ENCODE measurements at places on chromosomes 6 and 20. TPM values are rescaled to one million over a fixed set of nuclear protein-coding genes. Genes with fewer than 3 reads are reported as not detected.

The LTA gene
- total RNA-seq: not detected

The OR2B6 gene
- total RNA-seq: not detected

The LBP gene
- total RNA-seq: 2.7 TPM

The GMNN gene
- 10.2 TPM for total RNA-seq

The FAM209B gene
- not detected for total RNA-seq

DNA sequence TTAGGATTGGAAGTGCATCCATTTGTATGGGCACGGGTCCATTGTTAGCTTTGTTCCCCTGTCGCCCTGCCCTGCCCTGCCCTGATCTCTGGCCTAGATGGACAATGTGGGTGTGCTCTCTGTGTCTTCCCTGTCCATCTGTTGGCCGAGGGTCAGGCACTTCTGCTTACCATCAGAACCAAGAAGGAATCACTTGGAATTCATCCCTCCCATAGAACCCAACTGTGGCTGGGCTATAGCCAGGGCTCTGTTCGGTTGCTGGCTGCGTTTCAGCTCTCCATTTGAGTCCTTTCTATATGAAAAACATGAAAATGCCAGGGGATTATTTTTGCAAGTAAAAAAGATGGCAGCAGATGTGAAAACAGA is 26.6 kb upstream of the TULP4 start:
- H3K27ac ChIP-seq: peak overlapping the region; percentile 77
- peaks cover 12% of the 10 kb centered on the region for H3K4me1 ChIP-seq
- no peak overlapping the region for H3K4me3 ChIP-seq

DNA sequence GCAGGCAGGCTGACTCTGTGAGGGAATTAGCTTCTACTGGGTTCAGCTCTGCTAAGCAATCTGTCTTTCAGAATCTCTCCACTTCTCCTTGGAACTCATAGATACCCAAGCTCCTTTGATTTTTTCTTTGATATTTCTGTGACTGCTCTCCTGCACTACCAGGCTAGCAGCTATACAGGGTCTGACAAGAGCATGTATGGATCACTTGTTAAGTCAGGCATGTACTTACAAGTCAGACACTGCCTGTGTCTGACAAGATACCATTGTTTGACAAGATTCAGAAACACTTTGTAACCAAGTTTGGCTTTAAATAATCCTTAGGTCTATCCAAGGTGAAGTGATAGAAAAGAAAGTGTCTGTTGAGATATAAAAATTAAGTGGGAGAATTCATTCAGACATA is 79.5 kb downstream of the SESN1 start:
- H3K4me1 ChIP-seq: no peaks in the 10 kb centered on the region
- DNase-seq: no peak
- no peaks in the 10 kb centered on the region for H3K27me3 ChIP-seq
- H3K27ac ChIP-seq: no peak overlapping the region

DNA sequence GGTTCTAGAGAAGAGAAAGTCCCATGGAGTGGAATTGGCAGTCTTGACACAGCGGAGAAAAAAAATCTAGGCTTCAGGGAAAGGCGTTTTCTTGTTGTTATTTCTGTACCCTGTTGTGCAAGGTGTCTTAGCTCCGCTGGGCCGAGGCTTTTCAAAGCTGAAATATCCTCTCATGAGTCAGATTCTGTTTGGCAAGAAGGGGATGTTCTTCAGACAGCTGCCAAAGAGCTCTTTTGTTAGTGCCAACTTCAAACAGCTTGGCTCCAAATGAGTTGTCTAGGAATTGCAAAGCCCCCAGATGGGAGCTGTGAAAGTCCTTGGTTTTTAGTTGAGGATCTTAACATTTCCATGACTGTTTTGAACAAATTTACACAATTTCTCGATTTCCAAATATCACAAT is 45.6 kb downstream of the LRRN4 start:
- H3K36me3 ChIP-seq: peaks cover 6% of the 10 kb centered on the region
- no peak overlapping the region for H3K27ac ChIP-seq
- no peak for DNase-seq
- H3K4me3 ChIP-seq: no peak overlapping the region

DNA sequence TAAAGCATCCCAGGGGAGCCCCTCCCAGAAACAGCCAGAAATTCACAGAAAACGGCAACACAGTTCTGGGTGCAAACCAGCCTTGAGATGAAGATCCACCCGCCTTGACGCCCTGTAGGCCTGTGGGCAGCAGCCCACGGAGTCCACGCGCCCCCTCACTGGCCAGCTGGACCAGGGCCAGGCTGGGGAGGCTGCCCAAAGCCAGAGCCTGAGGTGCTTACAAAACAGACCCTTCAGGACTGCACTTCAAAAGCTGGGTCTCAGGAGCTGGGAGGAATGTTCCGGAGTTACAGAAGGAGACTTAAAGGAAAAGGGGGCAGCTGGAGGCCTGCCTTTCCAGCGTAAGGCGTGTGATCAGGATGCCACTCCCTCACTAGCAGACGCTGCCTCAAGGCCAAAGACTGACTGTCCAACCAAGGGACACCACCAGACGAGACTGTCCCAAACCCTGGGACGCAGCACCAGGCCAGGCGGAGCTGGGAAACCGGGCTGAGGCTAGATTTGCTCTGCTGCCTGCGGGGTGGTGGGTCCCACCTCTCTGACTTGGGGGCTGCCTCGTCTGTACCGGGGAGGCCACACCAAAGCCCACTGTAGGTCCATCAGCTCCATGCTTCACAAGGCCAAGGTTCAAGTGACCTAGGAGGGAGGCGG is 48.1 kb downstream of the RRBP1 start:
- no peak for DNase-seq
- peaks cover 2% of the 10 kb centered on the region for H3K36me3 ChIP-seq
- H3K27ac ChIP-seq: no peak overlapping the region
- H3K4me3 ChIP-seq: no peak overlapping the region

- H3K4me1 ChIP-seq: no peaks in the 10 kb centered on the region
- no peak for DNase-seq
- H3K27ac ChIP-seq: no peak overlapping the region
- H3K27me3 ChIP-seq: no peaks in the 10 kb centered on the region
These were observed 14.4 kb downstream of the KPNA5 start for GRCh38 chr6:116695401-116695800.

- no peak overlapping the region for H3K27ac ChIP-seq
- H3K4me1 ChIP-seq: no peaks in the 10 kb centered on the region
- DNase-seq: no peak
- H3K4me3 ChIP-seq: no peak overlapping the region
- H3K36me3 ChIP-seq: no peaks in the 10 kb centered on the region
These were observed 6.0 kb upstream of the FAM83C start for GRCh38 chr20:35298264-35298663.

DNA sequence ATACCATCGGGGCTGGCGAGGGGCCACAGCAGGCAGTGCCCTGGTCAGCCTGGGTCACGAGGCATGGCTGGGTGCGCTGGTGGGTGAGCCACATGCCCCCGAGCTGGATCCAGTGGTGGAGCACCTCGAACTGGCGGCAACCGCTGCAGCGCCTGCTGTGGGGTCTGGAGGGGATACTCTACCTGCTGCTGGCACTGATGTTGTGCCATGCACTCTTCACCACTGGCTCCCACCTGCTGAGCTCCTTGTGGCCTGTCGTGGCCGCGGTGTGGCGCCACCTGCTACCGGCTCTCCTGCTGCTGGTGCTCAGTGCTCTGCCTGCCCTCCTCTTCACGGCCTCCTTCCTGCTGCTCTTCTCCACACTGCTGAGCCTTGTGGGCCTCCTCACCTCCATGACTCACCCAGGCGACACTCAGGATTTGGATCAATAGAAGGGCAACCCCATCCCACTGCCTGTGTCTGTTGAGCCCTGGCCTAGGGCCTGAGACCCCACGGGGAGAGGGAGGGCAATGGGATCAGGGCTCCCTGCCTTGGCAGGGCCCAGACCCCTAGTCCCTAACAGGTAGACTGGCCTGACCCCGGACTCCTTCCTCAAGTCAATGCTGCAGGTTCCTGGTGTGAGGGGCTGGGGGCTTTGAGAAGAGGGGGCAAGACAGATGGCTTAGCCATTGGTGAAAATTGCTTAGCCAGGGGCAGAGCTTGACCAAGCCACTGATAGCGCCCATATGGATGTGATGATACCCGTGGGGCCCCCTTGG is 598 bp downstream of the TMEM239 start:
- H3K27me3 ChIP-seq: peaks cover 3% of the 10 kb centered on the region
- no peaks in the 10 kb centered on the region for H3K36me3 ChIP-seq
- no peak overlapping the region for H3K4me3 ChIP-seq
- H3K4me1 ChIP-seq: no peaks in the 10 kb centered on the region
- no peak for DNase-seq
- H3K27ac ChIP-seq: no peak overlapping the region

DNA sequence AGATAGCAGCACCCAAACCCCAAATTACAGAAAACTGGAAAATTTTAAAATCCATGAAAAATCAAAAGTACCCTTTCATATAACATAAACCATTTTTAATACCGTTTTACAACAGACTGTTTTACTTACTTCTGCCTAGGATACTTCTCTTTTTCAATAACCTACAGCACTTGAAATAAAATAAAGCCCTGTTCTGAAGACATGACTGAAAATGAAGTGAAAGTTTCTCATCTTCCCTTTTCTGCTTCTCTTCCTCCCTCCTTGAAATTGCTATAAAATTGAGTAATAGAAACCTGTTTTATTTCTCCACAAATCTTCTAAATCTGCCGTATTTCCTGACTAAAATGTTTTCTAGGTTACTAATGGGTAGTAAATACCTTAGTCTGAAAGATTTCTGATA is 20.3 kb downstream of the MMS22L start:
- H3K4me3 ChIP-seq: no peak overlapping the region
- no peaks in the 10 kb centered on the region for H3K27me3 ChIP-seq
- no peak for DNase-seq
- no peaks in the 10 kb centered on the region for H3K36me3 ChIP-seq
- H3K27ac ChIP-seq: no peak overlapping the region

GRCh38 chr6:144246988-144247387 is 38.1 kb upstream of the UTRN start:
- H3K27me3 ChIP-seq: no peaks in the 10 kb centered on the region
- H3K4me1 ChIP-seq: peaks cover 2% of the 10 kb centered on the region
- no peaks in the 10 kb centered on the region for H3K36me3 ChIP-seq
- H3K4me3 ChIP-seq: no peak overlapping the region
- DNase-seq: no peak

DNA sequence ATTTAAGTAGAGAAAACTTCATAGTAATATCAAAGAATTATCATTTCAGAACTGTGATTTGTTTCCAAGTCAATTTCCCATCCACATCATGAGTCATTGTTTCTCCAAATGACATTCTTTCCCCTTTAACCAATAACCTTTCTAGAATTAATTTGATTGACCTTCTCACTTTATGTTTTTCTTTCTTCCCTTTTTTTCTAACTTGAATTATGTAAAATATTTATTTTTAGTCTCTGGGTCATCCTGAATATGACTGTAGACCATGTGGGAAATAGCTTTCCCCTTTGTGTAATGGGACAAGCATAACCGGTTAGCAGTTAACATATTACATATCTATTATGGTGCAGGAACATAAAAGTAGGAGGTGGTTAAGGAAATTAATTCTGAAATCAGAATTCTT is 291.1 kb downstream of the GJA1 start:
- no peaks in the 10 kb centered on the region for H3K4me1 ChIP-seq
- no peak overlapping the region for H3K27ac ChIP-seq
- H3K4me3 ChIP-seq: no peak overlapping the region
- H3K27me3 ChIP-seq: no peaks in the 10 kb centered on the region
- H3K36me3 ChIP-seq: no peaks in the 10 kb centered on the region

DNA sequence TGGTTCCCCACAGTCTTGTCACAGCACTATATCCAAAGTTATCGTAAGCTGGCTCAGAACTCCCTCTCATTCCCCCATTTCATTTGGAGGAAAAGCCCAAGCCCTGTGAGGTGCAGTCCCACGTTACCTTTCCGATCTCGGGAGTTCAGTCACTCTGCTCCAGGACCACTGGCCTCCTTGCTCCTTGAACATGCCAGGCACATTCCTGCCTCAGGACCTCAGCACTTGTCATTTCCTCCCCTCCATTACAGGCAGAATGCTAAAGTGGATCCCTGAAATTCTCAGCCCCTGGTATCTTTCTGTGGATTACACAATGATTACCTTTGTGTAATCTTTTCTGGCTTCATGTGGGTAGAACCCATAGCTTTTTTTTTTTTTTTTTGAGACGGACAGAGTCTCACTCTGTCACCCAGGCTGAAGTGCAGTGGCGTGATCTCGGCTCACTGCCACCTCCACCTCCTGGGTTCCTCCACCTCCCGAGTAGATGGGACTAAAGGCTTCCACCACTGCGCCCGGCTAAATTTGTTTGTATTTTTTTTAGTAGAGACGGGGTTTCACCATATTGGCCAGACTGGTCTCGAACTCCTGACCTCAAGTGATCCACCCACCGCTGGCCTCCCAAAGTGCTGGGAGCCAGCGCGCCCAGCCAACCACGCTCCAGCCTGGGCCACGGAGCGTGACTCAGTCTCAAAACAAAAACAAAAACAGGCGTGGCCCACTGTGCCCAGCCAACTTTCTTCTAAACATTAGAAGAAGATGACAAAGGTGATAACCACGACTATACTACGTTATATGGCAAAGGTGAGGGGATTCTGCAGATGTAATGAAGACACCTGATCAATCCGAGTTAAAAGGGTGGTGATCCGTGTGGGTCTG is 4.0 kb upstream of the OXT start:
- H3K4me1 ChIP-seq: no peaks in the 10 kb centered on the region
- H3K36me3 ChIP-seq: no peaks in the 10 kb centered on the region
- no peak overlapping the region for H3K4me3 ChIP-seq
- H3K27ac ChIP-seq: no peak overlapping the region
- H3K27me3 ChIP-seq: no peaks in the 10 kb centered on the region

DNA sequence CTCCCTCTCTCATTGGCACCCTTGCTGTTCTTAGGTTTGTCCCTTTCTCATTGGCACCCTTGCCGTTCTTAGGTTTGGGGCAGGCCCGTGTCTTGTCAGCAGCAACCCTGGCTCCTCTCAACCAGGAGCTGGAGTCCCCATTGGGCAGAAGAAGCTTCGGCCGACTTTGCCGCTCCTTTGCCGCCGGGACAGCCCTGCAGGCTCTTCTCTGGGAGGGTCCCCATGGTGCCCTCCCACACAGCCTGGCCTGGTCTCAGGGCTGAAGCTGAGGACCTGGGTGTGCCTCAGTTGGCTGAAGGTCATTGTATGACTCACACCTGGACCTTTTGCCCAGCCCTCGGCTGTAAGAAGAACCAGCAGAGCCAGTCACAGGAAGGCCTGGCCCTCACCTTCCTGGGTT is 59.6 kb downstream of the PPP1R14C start:
- H3K27ac ChIP-seq: no peak overlapping the region
- DNase-seq: no peak
- H3K4me1 ChIP-seq: no peaks in the 10 kb centered on the region
- H3K4me3 ChIP-seq: no peak overlapping the region
- no peaks in the 10 kb centered on the region for H3K27me3 ChIP-seq
- no peaks in the 10 kb centered on the region for H3K36me3 ChIP-seq

- H3K36me3 ChIP-seq: no peaks in the 10 kb centered on the region
- H3K27me3 ChIP-seq: no peaks in the 10 kb centered on the region
- no peaks in the 10 kb centered on the region for H3K4me1 ChIP-seq
- DNase-seq: no peak
- H3K4me3 ChIP-seq: no peak overlapping the region
These were observed 40.2 kb downstream of the CTCFL start for GRCh38 chr20:57484772-57485171.

DNA sequence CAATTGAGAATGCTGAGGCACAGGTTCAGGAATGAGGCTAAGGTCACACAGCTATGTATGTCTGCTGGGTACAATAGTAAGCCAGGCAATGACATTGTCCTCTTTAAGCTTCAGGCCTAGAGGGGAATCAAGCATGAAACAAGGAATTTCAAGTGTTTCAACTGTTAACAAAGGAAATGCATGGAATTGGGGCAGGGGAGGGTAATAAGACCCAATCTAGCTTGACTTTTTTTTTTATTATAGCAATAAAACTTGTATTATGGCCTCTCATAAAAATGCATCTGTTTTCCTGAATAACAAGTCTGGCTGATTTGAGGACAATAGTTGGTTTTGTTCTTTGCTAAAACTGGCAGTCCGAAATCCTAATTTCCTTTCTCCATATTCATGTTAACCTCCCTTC is 336.7 kb downstream of the CBLN4 start:
- H3K36me3 ChIP-seq: no peaks in the 10 kb centered on the region
- H3K4me1 ChIP-seq: no peaks in the 10 kb centered on the region
- no peak overlapping the region for H3K27ac ChIP-seq
- DNase-seq: no peak

Data from aorta (tissue), 5 donors.